GM03348 (cell line): ENCODE measurements at places on chromosomes 4 and X.

GRCh38 chr4:24659241-24659961 lies 75.0 kb upstream of the DHX15 start:
- no peak for DNase-seq

DNA sequence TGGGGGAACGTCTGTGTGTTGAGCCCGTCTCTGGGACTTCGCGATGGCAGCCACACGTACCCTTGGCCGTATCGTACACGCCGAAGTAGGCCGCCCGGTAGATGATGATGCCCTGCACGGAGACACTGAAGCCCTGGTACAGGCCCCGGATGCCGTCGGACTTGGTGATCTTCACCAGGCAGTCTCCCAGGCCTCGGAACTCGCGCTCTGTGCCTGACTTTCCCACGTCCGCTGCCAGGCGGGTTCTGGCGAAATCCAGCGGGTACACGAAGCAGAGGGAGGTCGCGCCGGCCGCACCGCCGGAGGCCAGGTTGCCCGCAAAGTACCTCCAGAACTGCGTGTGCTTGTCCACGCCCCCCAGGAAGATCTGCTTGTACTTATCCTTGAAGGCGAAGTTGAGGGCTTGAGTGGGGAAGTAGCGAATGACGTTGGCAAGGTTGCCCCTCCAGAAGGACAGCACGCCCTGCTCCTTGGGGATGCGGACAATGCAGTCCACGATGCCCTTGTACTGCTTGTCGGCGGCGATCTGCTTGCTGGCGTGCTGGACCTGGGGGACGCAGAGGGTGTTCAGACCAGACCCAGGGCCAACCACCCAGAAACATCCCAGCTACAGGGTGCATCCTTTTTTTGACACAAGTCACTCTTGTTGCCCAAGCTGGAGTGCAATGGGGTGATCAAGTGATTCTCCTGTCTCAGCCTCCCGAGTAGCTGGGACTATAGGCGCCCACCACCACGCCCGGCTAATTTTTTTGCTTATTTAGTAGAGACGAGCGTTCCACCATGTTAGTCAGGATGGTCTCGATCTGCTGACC lies 2.5 kb downstream of the SLC25A6 start:
- DNase-seq = peak; percentile 1

DNA sequence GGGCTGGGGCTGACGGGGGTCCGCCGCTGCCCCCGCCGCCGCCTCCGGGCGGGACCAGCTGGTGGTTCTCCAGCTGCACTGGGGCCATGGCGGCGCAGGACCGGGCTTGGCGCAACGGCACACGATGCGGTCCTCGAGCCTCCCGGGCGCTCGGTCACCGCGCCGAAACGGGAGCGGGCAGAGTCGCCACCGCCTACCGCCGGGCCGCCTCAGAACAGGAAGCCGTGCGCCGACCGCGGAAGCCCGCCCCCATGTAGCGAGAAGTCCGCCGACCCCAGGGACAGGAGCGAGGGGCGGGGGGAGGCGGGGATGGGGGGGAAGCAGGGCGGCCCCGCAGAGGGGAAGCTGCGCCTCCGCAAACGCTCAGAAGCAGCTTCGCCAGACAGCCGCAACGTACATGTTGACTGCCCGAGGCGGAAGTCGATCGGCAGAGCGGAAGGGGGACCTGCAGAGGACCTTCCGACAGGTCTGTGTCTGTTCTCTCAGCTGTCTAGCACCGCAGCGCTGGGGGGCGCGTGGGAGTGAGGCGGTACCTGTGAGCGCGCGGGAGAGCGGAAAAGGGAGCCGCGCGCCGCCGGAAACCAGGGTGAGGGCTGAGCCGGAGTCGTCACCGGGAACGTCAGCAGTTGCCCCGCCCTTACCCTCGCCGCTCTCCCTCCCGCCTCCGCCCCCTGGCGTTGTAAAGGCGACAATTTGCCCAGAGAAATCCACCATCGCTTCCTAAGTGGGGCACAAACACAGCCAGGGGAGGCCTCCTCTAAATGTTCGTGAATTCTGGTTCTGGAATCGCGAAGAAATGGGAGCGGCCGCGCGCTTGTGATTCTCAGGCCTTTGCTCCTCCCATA lies at the start of gene MED14:
TSS of gene MED14 (minus strand) at position 218 of the 845 bp plus-strand sequence. CDS start at position 88, 130 bp downstream.
- DNase-seq = peak; percentile 85

DNA sequence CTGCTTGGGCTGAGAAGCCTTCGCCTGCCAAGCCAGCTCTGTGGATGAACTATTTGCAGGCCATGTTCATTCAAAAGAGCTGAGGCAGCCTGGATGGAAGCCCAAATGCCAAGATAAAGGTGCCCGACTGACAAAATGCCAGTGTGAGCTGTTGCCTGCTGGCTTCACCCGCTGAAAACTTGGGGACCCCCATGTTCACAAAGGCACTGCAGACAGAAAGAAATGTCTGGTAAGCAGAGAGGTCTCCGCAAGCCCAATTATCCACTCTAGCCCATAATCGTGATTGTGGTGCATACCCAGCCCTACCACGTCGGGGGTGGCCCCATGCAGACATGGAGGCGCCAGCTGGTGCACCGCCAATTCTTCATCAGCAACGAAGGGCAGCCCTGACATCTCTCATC lies 13.0 kb upstream of the SMIM20 start:
- no peak for DNase-seq

- DNase-seq = peak; percentile 73
These were observed 10.1 kb downstream of the ELF4 start for GRCh38 chrX:130100180-130100579.

GRCh38 chrX:112819008-112819640 lies 21.5 kb downstream of the AMOT start:
- DNase-seq = peak; percentile 79

DNA sequence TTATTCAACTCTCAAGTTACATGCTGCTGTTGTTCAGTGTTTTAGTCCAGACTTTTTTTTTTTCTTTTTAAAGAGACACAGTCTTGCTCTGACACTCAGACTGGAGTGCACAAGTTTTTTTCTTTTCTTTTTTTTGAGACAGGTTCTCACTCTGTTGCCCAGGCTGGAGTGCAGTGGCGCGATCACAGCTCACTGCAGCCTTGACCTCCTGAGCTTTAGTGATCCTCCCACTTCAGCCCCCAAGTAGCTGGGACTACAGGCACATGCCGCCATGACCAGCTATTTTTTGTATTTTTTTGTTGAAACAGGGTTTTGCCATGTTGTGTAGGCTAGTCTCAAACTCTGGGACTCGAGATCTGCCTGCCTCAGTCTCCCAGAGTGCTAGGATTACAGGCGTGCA lies 11.9 kb downstream of the ADD1 start:
- no peak for DNase-seq
